ENCODE measurements at places on chromosomes 5 and 9.

DNA sequence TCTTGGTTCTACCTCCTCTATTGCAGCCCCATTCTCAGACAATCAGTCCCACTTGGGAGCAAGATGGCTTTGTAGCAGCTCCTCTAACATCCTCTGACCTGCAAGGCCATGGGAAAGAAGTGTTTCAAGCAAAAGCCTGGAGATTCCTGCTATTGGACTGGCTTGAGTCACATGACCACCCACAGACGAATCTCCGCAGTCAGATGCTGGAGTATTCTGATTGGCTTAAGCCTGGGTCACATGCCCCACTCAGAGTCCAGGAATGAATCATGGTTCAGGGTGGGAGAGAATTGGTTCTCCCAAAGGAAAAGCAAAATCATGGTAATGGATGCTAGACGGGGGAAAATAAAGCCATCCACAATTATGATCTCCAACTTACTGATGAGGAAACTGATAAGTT is 22.6 kb upstream of the LMX1B start:
- peak; percentile 68 for DNase-seq

DNA sequence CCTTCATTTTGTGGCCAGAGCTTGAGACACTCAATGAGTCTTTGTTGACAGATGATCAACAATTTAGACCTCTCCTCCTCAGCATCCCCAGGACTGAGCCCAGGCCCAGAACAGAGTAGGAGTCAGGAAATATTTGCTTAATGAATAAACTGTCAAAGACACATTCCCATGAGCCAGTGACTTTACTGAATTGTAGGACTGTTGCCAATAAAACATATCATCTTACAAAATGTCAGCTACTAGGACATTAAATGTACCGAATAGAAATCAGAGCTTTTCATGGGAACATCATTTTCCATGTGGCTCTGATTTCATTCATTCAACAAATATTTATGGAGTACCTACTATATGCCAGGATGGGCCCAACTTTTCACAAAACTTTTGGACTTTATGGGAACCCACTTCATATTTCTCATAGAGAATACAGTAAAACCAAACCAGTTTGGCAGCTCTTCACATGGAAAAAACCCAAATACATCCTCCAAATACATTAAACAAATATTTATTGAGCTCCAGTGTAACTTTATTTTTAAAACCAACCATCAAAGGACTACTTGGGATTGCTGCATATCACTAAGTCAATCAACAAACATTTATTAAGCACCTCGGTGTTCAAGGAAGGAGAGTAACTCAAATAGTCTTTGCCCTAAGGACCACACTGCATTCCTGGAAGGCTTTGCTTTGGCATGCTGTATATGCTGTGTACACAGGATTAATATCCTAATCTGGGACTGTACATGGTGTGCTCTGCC is 11.4 kb downstream of the VDAC1 start:
- no peak for DNase-seq

DNA sequence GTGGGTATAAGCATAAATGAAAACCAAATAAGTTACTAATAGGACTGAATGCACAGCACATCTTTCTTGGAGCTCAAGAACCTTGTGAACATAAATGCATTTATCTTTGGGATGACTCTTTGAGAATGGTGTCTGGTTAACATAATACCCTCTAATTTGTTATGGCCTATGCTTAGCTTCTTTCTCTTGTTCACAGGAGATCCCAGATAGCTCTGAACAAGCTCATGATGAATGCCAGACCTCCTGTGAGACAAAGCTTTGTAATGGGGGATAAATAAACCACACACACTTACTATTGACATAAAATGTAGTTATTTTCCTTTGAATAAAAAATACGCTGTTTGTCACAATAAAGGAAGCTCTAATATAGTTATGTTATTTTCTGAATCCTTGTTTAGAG is 111.5 kb downstream of the PSAT1 start:
- DNase-seq = no peak

DNA sequence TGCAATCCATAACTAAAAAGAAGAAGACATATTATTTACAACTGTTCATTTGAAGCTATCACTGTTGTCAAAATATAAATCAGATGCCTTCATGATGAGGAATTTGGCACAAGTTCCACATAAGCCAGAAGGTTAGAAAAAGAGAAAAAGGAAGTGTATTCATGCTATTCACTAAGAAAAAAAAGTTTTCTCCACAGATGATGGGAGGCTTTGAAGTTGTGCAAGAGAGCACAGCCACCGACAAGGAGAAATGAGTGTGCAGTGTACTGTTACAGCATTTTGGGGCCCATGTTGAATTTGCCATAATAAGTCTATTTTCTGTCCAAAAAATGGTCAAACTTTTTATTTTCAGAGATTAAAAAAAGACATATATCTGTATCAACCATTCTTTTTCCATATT is 32.9 kb upstream of the IFNK start:
- DNase-seq = no peak

- DNase-seq = no peak
Observed at GRCh38 chr5:9888501-9888901, 258.4 kb upstream of the TAS2R1 start.

- DNase-seq = no peak
Observed at GRCh38 chr5:124252191-124252638, 494.2 kb downstream of the ZNF608 start.

- peak; percentile 60 for DNase-seq
Observed at GRCh38 chr9:72203205-72203803, 54.1 kb downstream of the GDA start.

DNA sequence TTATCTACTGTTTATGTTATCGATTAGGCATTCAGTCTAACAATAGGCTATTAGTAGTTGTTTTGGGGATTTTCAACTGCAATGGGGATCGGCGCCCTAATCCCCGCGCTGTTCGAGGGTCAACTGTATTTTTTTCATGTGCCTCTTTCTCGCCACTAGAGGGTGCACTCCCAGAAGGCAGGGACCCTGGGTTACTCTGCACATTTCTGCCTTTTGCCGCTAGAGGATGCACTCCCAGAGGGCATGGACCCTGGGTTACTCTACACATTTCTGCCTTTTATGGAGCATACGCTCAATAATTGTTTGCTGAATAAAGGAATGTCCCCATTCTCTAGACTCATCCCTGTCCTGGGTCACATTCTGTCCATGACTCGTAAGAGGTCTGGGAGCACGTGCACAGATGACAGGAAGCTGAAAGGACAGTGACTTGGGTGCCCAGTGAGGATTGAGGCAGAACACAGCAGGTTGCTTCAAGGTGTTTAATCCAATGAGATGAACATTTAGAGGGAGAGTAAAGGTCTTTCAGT is 27.9 kb upstream of the RECK start:
- peak; percentile 19 for DNase-seq

- DNase-seq = no peak
Observed at GRCh38 chr5:175675873-175676272, 18.0 kb downstream of the HRH2 start.

- peak; percentile 98 for DNase-seq
Observed at GRCh38 chr9:137227054-137227852, at the start of gene RNF224. Gene RNF224, plus strand, starts transcription at chr9:137227502. Its CDS starts 834 bp downstream, at chr9:137228336.

- DNase-seq = no peak
Observed at GRCh38 chr9:72635197-72635596, 113.8 kb downstream of the TMC1 start.

GRCh38 chr5:60148366-60148765 is 254.8 kb upstream of the PDE4D start:
- DNase-seq = no peak

GRCh38 chr9:95450171-95451064 is 66.4 kb downstream of the PTCH1 start:
- no peak for DNase-seq

DNA sequence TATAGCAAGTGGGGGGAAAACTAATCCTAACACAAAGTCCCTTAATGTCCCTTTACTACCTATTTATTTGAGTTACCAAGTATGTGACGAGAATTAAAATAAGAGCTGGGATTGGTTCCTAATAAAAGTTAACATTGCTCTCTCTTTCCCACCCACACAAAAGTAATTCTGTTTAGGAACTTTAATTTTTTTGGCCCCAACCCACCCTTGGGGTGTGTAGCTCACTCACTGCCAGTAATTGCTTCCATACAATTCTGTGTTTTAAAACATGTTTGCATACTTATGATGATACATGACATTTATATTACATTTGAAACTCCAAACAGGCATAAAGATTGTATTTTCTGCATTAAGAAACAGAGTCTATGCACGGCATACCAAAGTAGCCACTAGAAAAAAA is 106.5 kb downstream of the BNC2 start:
- DNase-seq = no peak

DNA sequence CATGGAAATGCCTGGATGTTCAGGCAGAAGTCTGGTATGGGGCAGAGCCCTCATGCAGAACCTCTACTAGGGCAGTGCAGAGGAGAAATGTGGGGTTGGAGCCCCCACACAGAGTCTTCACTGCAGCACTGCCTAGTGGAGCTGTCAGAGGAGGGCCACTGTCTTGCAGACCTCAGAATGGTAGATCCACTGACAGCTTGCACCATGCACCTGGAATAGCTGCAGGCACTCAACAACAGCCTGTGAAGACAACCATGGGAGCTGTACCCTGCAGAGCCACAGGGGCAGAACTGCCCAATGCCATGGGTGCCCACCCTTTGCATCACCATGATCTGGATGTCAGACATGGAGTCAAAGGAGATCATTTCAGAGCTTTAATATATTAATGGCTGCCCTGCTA is 36.9 kb downstream of the TRIP13 start:
- DNase-seq = no peak

GRCh38 chr5:1545126-1545804 is 21.5 kb upstream of the LPCAT1 start:
- DNase-seq = no peak

- no peak for DNase-seq
Observed at GRCh38 chr5:68382640-68383039, 167.1 kb downstream of the PIK3R1 start.

DNA sequence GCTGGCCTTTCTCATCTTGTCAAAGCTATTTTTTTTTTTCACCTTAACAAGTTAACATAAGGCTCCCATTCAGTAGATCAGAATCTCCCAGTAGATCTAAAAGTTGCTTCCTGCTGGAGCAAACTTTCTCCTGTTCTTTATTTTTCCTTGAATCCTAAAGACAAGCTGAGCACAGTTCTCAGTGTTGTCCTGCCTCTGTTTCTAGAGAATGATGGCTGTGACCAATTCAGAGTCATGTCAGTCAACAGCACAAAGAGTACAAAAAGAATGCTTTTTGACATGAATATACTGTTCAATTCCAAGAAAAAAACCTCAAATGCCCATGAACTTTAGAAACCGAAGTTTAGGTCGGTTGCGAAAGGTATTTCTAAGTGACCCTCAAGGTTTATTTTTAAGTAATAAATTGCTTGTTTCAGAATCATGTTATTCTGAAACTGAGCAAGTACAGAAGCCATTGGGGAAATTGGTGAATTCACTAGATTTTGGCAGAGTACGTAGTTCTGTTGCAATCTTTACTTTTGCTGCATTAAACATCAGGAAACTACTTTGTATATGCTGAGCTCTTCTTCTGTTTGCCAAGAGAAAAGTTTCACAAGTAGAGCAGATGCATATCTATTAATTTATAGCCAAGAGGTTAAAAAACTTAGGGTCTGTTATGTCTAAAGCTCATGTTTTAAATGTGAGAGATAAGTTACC is 161.7 kb upstream of the RPS23 start:
- DNase-seq = no peak

- peak; percentile 20 for DNase-seq
Observed at GRCh38 chr9:105842023-105842644, 147.8 kb downstream of the TMEM38B start.

GRCh38 chr9:27828908-27829307 is 255.6 kb upstream of the C9orf72 start:
- no peak for DNase-seq

GRCh38 chr5:68315679-68316271 is 100.2 kb downstream of the PIK3R1 start:
- no peak for DNase-seq

DNA sequence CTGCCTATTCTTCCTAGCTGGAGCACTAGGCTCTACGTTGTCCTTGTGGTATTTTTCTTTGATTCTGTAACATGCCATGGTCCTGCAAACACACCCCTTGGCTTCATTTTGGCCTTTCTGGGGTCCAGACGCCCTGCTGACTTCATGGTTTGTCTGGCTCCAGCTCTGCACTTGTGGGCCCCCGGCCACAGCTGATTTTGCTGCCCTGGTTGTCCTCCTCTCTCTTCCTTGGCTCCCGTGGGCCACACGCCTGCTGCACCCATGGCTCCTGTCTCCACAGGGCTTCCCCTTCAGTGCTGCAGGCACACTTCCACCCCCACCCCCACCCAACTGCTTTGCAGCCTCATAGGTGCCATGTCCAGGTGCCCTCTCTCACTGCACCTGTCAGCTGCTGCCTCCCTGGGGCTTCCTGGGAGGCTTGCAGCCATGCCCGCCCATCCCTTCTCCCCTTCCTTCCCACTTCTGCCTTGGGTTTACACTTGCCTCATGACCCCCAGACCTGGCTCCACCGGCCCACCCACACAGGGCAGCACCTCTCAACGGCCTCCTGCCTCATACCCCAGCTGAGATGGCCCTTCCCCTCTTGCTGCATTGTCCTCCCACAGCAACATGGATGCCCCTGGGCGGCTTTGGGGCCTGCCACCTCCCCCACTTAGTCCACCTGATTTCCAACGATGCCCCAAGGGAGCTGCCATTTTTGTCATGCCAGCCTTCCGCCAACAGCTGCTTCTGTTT is 25.6 kb downstream of the SLC6A3 start:
- DNase-seq = no peak

GRCh38 chr5:28430565-28431178 is 1392.3 kb upstream of the CDH9 start:
- no peak for DNase-seq

GRCh38 chr9:134933076-134933659 is 15.5 kb upstream of the FCN1 start:
- DNase-seq = no peak

- no peak for DNase-seq
Observed at GRCh38 chr5:40410964-40411635, 268.6 kb upstream of the PTGER4 start.

GRCh38 chr5:204001-204400 is 12.7 kb downstream of the LRRC14B start:
- DNase-seq = no peak

- no peak for DNase-seq
Observed at GRCh38 chr5:91730026-91730425, 346.9 kb upstream of the ARRDC3 start.

DNA sequence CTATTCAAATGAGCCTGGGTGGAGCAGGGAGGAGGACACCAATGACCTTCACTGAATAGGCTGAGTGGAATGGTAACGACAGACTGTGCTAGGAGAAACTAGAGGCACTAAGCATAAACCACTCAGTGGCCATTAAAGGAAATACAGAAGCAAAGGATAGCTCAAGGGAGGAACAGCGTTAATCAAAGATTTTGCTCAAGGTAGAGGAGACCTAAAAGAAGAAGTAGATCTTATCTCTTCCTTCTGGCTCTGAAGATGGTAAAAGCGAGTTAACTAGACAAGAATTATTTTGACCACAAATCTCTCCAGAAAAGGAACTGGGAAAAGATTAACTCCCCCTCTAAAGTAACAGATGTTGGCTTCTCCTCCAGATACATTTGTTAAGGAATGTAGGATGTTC is 299.6 kb downstream of the EPB41L4A start:
- no peak for DNase-seq

DNA sequence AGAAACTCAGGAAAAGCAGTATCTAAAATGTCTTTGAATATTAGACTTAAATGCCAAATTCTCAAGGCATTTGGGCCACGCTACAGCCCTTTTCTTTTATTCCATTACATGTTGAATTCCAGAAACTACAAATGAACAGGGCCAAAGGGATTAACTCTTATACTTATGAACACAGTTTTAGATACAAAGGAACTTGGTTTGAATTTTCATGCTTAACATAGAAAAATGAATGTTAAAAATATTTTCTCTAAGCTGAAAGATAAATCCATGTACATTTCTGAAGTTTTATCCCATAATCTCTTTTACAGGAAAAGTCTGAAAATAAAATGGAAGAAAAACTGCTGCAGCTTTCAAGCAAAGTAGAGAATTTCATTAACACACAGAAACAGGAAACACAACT is 56.8 kb downstream of the FAM81B start:
- DNase-seq = no peak
